Adrenal gland (tissue), 19 donors: ENCODE measurements at places on chromosomes 1 and 21.

- peak; percentile 71 for DNase-seq
Measured at GRCh38 chr1:59669752-59670312, 144.9 kb upstream of the HOOK1 start.

DNA sequence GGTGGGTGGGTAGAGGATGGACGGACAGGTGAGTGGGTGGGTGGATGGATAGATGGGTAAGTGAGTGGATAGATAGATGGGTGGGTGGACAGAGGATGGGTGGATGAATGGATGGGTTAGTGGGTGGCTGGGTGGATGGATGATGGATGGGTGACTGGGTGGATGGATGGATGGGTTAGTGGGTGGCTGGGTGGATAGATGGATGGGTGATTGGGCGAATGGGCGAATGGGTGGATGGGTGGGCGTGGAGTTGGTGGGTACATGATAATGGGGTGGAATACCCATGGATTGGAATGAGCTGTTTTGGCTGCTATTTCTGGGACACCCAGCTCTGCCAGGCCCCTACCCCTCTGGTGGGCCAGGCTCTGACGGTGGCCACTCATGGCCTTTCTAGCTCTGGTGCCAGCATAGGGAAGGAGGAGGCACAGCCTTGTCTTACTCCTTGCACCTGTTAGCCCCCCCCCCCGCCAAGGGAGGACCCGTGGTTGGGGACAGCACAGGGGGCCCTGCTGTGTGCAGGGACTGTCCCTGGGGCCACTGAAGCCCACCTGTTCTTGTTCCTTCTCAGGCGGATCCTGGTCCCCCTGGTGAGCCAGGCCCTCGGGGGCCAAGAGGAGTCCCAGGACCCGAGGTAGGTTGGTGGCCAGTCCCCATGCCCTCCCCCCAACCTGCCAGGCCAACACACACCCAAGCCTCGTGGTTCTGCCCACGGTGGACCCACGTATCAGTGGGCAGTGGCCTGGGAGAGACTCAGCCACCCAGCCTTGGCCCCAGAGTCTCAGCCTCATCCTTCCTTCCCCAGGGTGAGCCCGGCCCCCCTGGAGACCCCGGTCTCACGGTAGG, 26.4 kb downstream of the COL6A2 start:
- peak; percentile 4 for DNase-seq

DNA sequence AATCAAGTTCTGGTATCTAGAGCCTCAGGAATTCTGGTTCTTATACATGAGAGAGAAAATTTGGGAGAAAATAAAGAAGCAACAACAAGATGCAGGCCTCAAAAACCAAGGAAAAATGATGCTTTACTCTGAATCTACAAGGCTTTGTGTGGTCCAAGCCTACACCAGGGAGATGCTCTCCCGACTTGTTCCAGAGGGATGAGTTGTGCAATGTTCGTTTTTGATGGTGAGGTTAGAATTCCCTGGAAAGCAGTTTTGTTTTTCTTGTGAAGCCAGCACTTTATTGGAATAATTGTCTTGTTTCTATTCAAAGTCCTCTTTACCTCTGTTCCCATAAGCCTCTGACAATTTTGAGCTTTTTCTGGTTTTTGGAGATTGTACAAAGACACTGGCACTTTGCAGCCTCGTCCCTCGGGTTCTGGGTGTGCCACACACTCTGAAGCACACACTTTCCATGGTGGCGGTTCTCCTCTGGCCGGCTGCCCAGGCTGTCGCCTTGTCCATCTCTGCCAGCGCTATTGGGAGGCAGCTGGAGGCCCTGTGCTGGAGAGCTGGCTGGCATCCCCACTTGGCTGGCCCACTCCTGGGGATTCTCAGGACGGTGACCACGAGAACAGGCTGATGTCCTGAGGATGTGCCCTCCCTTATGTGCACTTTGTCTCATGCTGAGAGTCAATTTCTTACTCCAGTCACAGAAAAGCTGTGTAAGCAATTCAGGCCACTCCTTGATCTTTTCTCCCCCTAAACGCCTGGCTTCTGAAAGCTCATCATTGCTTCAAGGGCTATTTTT, 70.2 kb downstream of the EDEM3 start:
- DNase-seq = no peak

- DNase-seq = no peak
Measured at GRCh38 chr1:50651476-50652263, 228.4 kb upstream of the DMRTA2 start.

GRCh38 chr21:38206646-38207045, 50.1 kb upstream of the KCNJ15 start:
- DNase-seq = no peak
